ENCODE measurements at places on chromosomes 4 and X.

DNA sequence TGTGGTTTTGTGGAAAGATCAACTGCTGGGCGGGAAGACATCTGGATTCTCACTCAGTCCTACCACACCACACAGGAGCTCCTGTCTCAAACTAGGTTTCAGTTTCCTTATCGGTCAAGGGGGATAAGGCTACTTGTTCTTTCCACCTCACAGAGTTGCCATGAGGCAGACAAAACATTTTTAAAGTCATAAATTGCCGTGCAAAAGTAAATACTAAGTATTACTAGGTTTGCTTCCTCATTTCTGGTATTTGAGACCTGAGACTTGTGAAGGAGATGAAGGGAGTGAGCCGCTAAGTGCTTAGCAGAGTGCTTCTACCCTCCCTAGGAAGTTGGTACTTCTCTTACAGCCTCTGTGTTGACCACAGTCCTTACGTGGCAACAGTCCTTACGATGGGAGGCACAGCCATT is 1.5 kb downstream of the LAP3 start:
- DNase-seq = no peak

- DNase-seq = no peak
Measured at GRCh38 chr4:85637778-85638177, 162.8 kb downstream of the ARHGAP24 start.

- DNase-seq = no peak
Measured at GRCh38 chr4:154234576-154234975, 257.0 kb downstream of the DCHS2 start.

GRCh38 chr4:13413729-13414437 is 70.3 kb downstream of the RAB28 start:
- no peak for DNase-seq

DNA sequence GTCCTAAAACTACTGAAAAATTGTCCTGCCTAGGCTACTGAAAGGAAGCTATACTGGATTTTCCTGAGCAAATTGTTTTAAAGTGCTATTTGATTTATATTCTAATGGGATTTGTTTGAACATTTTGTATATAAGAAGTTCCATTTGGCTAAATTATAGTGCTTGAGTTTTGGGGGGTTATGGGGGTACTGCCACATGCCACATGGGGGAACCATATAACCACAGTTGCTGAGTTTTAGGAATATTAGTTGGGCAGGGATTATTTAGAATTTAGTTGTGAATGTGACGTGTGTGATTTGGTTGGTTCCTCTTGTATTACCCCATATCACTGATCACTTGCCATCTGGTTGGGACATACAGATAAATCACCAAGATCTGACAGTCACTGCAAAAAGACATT is 224.5 kb upstream of the TAPT1 start:
- no peak for DNase-seq

GRCh38 chr4:8345946-8346814 is 76.6 kb downstream of the HTRA3 start:
- DNase-seq = no peak

DNA sequence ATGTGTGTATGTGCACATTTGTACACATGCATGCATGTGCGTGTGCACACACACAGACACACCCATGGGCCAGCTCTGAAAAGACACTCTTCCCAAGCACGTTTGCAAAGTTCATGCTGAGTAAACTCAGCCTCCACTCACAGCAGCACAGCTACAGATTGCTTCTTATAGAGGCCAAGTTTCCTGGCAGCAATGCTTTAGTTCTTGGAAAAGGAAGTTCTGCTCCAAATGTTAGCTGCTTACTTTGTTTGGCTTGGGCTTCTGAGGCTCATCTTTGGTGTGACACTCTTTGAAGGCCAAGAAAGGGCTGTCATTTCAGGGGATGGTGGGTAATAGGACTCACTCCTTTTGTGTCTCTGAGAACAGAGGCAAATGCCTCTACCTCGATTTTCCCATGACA is 6.6 kb downstream of the PLP1 start:
- DNase-seq = no peak

DNA sequence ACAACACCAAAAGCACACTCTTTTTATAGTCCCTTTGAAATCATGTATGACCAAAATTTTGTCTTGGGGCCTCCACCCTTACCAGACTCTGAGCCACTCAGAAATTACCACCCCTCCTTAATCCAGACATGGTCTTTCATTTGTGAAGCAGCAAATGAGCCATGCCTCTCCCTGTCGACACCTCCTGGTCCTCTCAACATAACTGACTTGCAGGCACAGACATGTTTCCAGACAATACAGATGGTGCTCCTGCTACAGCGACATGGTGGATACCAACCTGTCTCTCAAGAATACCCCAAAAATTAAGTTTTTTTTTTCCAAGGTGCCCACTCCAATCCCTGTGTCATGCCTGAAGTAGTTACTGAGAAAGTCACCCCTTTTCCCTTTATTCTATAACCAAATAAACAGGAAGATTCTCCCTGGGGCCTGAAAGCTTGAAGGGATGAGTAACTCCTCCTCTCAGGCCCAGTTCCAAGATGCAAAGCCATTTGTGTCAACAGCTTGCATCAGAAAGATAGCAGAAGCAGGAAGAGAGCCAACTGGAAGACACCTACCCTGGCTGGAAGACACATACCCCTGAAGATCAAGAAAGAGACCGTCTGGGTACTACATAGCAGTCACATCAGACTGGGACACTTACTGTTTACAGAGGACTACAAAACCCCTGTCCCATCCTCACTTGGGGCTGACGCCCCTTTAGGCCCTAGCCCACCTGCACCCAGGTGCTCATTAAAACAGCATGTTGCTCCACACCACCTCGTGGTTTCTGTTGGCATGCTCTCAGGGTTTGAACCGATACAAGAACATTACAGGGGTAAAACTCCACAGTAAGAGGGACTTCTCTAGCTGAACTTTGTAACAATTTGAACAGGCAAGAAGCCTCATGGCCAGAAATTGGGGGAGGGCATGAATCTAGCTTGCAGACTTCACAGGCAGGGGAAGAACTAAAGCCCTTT is 5.5 kb upstream of the UGT2B17 start:
- no peak for DNase-seq

GRCh38 chr4:4791299-4792111 is 68.0 kb upstream of the MSX1 start:
- DNase-seq = no peak

All from left cardiac atrium (tissue), 4 donors.